Fibroblast of mammary gland (primary cell): ENCODE measurements at places on chromosomes 5 and 9.

- DNase-seq: peak; percentile 50
These were observed 13.9 kb downstream of the TLR4 start for GRCh38 chr9:117718085-117718484.

- no peak for DNase-seq
These were observed 22.3 kb downstream of the RIC1 start for GRCh38 chr9:5651246-5651645.

- DNase-seq: peak; percentile 77
These were observed 58.5 kb downstream of the ZNF462 start for GRCh38 chr9:106921341-106921899.

GRCh38 chr9:134328841-134329575 is 2.8 kb downstream of the RXRA start:
- peak; percentile 50 for DNase-seq

GRCh38 chr5:58545912-58546311 is 37.0 kb upstream of the RAB3C start:
- DNase-seq: no peak

- DNase-seq: no peak
These were observed 198.9 kb downstream of the CYLC2 start for GRCh38 chr9:103193992-103194391.

DNA sequence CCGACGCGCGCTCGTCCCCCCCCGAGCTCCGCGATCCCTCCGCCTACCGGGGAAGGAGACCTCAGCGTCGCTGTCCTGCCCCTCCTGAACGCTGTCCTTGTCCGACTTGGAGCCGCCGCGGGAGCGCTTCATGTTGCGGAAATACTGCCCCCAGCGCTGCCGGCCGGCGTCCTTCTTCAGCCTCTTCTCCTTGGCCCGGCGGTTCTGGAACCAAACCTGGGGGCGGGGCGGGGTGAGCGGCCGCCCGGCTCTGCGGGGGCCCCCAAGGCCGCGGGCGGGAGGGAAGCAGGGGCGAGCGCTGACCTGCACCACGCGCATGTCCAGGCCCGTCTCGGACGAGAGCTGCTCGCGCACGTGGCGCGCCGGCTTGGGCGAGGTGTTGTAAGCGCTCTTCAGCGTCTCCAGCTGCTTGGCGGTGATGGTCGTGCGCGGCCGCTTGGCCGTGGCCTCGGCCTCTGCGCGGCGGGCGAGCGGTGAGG is 6.3 kb downstream of the LHX3 start:
- peak; percentile 11 for DNase-seq

GRCh38 chr9:131500939-131501541 is 1.7 kb upstream of the POMT1 start:
- peak; percentile 71 for DNase-seq

GRCh38 chr5:124828731-124829234 is 82.3 kb upstream of the ZNF608 start:
- DNase-seq: no peak

GRCh38 chr5:1001406-1002270 is 7.0 kb upstream of the NKD2 start:
- DNase-seq: no peak

- DNase-seq: no peak
These were observed 17.3 kb downstream of the LPCAT1 start for GRCh38 chr5:1506242-1507013.
